ENCODE measurements at places on chromosomes 1 and 21. TPM values are rescaled to one million over a fixed set of nuclear protein-coding genes. Genes with fewer than 3 reads are reported as not detected.

The GPR52 gene
- 4.4 TPM for total RNA-seq

The FCRL2 gene
- not detected for total RNA-seq

The C4BPA gene
- total RNA-seq, result not detected

The ST6GALNAC5 gene
- not detected for total RNA-seq

The ITGB2 gene
- total RNA-seq, result 1,246 TPM

The CD53 gene
- total RNA-seq, result 897 TPM

The C8B gene
- not detected for total RNA-seq

The IRF6 gene
- total RNA-seq, result 1.5 TPM

The AGT gene
- not detected for total RNA-seq

The KRTAP13-3 gene
- not detected for total RNA-seq

The CADM3 gene
- not detected for total RNA-seq

The LCE1F gene
- total RNA-seq, result not detected

The ZNF648 gene
- total RNA-seq, result not detected

The CELA2A gene
- not detected for total RNA-seq

The CELA2B gene
- total RNA-seq, result not detected

The FCGR3B gene
- 3.0 TPM for total RNA-seq

The LMX1A gene
- total RNA-seq, result not detected

The RAD54L gene
- total RNA-seq, result 23.3 TPM
